Effector memory CD4-positive, alpha-beta T cell (primary cell): ENCODE measurements at places on chromosomes 1 and 21.

DNA sequence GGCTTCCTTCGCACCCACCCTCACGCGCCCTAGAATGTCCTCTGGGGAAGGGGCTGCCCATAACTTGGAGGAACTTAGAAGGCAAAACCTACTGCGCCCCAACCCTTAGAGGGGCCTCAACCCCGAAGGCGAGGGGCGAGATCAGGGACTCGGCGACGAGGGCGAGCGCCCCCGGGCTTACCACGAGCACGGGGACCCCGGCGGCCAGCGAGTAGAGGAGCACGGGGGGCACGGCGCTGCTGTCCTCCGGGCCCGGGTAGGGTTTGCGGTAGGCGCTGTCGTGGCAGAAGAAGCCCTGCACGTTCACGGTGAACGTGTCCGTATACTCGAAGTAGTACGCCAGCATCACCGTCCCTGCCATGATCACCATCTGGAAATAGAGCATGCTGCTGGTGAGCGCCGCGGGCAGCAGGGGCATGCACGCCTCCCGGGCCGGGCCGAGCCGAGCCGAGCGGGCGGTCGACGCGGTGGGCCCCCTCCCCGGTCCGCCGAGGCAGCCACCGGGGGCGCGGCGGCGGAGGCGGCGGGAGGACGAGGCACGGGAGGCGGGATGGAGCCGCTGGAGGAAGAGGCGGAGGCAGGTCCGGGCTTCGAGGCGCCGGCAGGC is 304 bp downstream of the PLPPR5 start:
- peaks cover 6% of the 10 kb centered on the region for H3K4me1 ChIP-seq
- DNase-seq, result no peak

DNA sequence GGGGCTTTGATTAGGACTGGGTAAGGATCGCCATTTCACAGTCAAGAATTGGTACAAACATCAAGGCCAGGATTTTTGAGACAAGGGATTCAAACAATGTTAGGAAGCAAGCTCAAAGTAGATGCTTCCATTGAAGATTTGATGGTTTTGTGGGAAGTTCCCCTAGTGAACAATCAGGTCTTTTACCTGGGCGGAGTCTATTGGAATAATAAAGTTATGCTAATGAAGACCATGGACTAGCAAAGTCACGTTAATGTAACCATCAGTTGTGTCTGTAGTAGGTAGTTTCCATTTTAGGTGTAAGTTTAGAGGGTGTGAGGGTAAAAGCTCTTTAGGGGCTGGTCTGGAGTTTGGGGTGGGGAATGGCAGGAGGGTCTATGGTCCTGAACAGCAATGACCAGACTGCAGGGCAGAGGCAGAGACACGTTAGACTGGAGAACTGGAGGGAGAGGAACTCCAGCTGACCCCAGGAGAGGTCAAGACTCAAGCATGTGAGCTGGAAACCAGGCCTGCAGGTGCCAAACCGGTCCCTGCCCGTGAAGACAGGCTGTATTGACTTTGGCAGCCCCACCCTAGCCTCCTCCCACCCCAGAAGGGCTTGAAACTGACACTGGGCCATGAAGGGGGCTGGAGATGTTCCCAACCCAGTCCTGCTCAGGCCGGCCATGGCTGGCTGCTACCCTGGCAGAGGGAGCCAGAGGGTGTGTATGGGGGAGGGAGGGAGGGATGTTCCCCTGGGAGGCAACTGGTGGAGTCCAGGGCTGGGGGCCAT is 36.0 kb upstream of the GPR37L1 start:
- no peak overlapping the region for H3K27ac ChIP-seq
- no peak for DNase-seq
- no peaks in the 10 kb centered on the region for H3K36me3 ChIP-seq
- H3K4me3 ChIP-seq, result no peak overlapping the region
- H3K27me3 ChIP-seq, result no peaks in the 10 kb centered on the region

GRCh38 chr1:46448109-46448911 is 41.3 kb upstream of the DMBX1 start:
- peaks cover 26% of the 10 kb centered on the region for H3K27me3 ChIP-seq
- H3K36me3 ChIP-seq, result no peaks in the 10 kb centered on the region
- no peak overlapping the region for H3K27ac ChIP-seq
- peaks cover 6% of the 10 kb centered on the region for H3K4me1 ChIP-seq
- no peak for DNase-seq

GRCh38 chr1:59331686-59332620 is 35.1 kb downstream of the FGGY start:
- no peaks in the 10 kb centered on the region for H3K4me1 ChIP-seq
- DNase-seq, result no peak
- no peaks in the 10 kb centered on the region for H3K27me3 ChIP-seq
- H3K4me3 ChIP-seq, result no peak overlapping the region
- H3K27ac ChIP-seq, result no peak overlapping the region

DNA sequence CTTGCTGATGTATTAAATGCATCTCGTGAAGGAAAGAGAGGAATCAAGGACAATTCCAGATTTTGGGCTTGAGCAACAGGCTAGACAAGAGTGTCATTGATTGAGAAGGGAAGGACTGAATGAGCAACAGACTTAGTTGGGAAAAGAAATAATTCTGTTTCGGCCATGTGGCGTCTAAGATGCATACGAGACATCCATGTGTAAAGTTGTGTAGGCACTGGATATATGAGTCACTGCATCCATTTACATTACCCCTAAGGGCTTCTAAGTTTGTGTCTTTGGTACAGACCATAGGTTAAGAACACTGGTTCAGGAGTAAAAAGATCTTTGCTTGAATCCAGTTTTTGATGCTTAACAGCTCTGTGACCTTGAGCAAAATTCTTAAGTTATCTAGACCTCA is 307.0 kb upstream of the SGIP1 start:
- no peaks in the 10 kb centered on the region for H3K4me1 ChIP-seq
- H3K27ac ChIP-seq, result no peak overlapping the region
- no peak for DNase-seq
- no peaks in the 10 kb centered on the region for H3K27me3 ChIP-seq
- H3K36me3 ChIP-seq, result no peaks in the 10 kb centered on the region
- H3K4me3 ChIP-seq, result no peak overlapping the region

GRCh38 chr1:73909043-73909562 is 288.9 kb downstream of the LRRIQ3 start:
- H3K36me3 ChIP-seq, result no peaks in the 10 kb centered on the region
- no peak overlapping the region for H3K27ac ChIP-seq
- no peak overlapping the region for H3K4me3 ChIP-seq
- no peaks in the 10 kb centered on the region for H3K27me3 ChIP-seq
- no peak for DNase-seq
- H3K4me1 ChIP-seq, result no peaks in the 10 kb centered on the region

DNA sequence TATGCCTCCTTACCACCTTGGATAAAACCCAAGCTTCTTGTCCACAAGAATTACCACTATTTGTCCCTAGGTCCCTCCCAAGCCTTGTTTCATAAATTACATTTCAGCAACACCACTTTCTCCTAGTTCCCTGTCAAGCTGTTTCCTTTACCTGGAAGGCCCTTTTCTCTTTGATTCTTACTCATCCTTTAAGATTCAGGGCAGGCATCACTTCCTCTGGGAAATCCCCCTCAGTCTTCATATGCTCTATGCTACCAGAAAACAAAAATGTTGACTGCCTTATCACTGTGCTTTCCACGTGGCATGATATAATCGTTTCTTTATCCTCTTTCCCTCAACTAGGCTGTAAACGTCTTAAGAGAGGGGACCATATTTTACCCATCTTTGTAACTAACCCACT is 102.7 kb downstream of the LYST start:
- no peaks in the 10 kb centered on the region for H3K27me3 ChIP-seq
- H3K4me3 ChIP-seq, result no peak overlapping the region
- no peak for DNase-seq
- no peak overlapping the region for H3K27ac ChIP-seq

GRCh38 chr21:30710499-30710898 is 8.1 kb downstream of the KRTAP21-3 start:
- no peak for DNase-seq
- no peaks in the 10 kb centered on the region for H3K4me1 ChIP-seq
- no peak overlapping the region for H3K27ac ChIP-seq
- H3K36me3 ChIP-seq, result no peaks in the 10 kb centered on the region

GRCh38 chr1:112344754-112345423 is 51.1 kb upstream of the CTTNBP2NL start:
- H3K4me3 ChIP-seq, result no peak overlapping the region
- H3K27me3 ChIP-seq, result no peaks in the 10 kb centered on the region
- H3K36me3 ChIP-seq, result no peaks in the 10 kb centered on the region
- no peak for DNase-seq
- no peak overlapping the region for H3K27ac ChIP-seq
- H3K4me1 ChIP-seq, result no peaks in the 10 kb centered on the region

DNA sequence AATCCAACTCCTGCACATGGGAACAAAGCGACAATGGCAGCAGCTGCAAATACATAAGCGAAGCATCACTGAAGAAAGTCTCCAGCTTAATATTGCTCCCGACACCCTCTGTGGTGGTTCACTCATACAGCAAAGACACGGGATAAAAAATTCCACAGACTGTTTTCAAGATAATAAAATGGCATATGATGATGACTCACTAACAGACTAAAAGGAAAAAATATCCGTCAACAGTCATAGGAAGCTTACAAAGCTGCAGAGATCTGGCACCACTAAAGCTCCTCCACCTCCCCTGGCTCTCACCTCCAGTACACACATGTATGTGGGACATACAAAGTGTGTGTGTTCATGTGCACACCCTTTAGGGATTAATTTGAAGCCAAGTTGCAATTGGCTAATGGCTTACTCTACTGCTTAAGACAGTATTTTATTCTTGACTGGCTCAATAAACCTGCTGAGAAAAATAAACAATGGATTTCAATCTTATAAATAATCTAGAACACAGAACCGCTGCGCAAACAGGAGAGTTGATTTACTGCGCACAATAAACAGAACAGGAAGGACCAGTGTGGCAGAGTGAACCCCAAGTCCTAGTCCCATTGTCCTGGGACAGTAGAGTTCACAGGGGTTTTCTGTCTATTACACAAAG is 94.4 kb downstream of the SLC45A1 start:
- DNase-seq, result no peak
- H3K27ac ChIP-seq, result no peak overlapping the region
- H3K36me3 ChIP-seq, result peaks cover 11% of the 10 kb centered on the region
- H3K4me1 ChIP-seq, result peaks cover 30% of the 10 kb centered on the region
- no peak overlapping the region for H3K4me3 ChIP-seq

GRCh38 chr1:35931446-35932157 is 697 bp downstream of the AGO3 start:
- DNase-seq, result no peak
- no peaks in the 10 kb centered on the region for H3K36me3 ChIP-seq
- H3K4me3 ChIP-seq, result peak overlapping the region; percentile 88
- H3K4me1 ChIP-seq, result no peaks in the 10 kb centered on the region
- H3K27ac ChIP-seq, result peak overlapping the region; percentile 92

GRCh38 chr1:89633800-89634625 is 1.1 kb downstream of the LRRC8C start:
- no peaks in the 10 kb centered on the region for H3K27me3 ChIP-seq
- peak overlapping the region; percentile 90 for H3K4me3 ChIP-seq
- H3K36me3 ChIP-seq, result no peaks in the 10 kb centered on the region

DNA sequence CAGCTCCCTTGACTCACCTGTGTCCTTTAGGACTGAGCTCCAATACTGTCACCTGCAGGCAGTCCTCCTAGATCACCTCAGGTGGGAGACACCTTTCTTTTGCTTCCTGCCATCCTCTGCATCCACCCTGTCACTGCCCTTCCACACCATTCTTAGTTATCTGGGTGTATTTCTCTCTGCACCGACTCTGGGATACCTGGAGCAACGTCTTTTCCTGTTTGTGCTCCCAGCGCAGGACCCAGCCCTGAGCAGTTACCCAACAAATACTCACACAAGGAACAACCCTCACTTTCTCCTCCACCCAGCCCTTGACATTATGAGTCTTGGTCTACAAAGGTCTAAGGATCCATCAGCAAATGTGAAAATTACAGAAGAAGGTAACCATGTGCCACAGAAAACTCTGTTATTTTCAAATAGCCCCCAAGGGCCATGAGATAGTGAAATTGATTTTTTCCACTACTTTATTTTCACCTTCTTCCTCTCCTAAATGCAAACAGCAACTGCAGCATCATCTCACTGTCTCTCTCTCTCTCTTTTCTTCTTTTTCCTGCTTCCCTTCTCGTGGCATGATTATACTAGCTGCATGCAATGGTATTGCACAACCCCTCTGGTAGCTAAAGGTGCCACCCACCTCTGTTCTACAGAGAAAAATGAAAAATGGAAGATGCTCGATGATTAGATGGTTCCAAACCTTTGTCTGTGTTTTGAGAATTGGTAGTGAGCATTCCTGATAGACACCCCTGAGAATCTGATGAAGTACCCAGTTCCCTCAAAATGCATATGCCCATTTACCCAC is 89.0 kb downstream of the MIS18A start:
- no peak overlapping the region for H3K27ac ChIP-seq
- no peaks in the 10 kb centered on the region for H3K4me1 ChIP-seq
- DNase-seq, result no peak
- no peak overlapping the region for H3K4me3 ChIP-seq
